AG09309 (cell line): ENCODE measurements at places on chromosomes 2 and 18.

DNA sequence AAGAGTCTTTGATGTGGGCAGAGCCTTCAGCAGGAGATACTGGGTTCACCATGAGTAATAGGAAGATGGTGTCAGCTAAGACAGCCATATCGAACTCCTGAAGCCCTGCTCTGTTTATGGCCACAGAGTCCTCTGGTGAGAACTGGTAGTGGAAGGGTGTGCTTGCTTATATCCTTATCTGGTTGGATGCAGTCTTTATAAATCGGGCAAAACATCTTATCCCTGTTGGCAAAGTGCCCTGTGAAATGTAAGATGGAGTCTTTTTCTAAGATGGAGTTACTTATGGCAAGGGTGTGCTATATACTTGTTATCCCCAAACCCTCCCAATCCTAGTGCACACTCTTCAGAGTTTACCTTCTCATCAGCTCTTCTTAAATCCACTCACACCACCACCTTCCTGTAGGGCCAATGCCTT, 190.8 kb upstream of the PARD3B start:
- DNase-seq, result no peak

DNA sequence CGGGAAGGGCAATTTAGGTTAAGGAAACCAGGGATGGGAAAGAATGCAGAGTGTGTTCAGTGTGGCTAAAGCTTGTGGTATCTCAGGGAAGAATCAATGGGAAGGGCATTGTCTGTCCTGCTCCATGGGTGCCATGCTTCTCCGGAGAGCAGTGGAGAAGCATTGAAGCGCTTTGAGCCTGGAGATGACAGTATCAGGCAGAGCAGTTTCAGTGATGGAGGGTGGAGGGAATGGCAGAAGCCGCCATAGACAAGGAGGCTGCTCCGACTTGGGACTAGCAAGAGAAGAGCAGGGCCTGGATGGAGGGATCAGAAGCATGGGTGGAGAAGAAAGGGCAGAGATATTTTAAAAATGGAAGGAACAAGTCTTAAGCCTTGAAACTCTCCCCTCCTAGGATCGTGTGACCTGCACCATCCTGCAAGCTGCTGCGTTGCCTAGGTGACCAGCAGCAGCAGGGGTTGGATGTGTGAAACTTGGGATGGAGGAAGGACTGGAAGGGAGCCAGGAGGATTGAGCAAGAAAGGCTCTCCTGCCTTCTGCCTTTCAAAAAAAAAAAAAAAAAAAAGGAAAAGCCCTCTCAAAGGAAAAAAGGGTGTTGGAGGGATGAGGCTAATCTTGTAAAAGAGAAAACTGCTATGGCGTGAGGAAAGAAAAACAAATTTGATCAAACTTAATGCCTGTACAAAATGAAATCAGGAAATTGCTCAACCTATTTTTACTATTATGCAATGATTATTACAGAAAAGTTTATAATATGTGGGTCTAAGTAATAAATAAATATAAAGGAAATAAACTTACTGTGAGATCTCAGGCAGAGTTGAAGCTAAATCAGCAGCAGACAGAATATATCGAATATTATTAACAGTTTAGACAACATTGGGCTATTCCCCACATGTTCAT, 493.8 kb upstream of the NRP2 start:
- DNase-seq, result peak; percentile 49

GRCh38 chr18:7116792-7117389, 706 bp downstream of the LAMA1 start:
- no peak for DNase-seq

DNA sequence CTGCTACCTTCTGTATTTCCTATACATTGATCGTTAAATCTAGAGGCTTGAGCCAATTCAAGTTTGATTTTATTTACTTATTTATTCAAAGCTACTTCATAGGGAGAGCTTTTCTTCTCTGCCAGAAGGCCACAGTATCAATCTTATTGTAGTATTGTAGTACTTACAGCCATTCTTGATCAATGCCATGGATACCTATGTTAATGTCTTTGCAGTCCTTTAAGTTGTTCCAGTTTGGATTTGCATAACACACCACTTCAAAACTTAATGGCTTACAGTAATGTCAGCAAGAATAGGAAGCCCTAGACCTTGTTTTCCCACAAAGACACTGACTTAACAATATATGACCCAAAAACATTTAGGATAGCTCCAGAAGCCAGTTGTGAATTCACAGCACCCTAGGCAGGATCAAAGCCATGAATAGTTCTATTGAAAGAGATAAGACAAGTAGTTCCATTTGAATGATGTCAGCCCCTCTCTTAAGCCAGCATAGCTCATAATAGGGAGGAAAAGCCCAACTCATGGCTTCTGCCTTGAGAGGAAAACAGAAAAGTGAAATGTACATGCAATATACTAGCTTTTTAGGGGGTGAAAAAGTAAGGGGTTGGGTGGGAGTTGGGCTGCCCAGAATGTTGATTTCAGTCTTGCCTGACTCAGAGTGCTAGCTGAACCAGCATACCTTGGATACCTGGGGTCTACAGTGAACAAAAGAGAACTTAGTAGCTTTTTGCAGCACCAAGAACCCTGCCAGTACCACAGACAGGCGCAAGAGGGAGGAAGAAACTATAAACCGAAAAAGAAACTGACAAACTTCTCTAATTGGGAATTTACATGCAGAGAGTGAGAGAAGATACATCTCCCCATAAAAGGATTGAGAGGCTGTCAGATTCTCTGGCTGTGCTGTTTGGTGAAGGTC, 101.4 kb downstream of the CAMKMT start:
- no peak for DNase-seq

DNA sequence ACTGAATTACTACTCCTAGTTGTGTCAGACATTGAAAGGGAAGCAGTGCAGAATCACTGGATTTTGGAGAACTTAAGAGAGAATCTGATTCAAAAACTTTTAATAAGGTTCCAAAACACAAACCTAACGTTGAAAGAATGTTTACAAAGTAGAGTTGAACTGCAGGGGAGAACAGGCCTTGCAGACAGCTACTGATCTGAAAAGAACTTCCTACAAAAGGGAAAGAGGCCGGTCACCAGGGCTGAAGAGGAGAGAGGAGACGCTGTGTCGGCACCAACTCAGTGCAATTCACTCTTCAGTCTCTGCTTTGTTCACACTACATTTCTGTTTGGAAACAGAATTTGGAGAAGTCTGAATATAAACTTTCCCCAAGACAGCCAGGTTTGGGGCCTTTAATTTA, 124.0 kb downstream of the GAREM1 start:
- no peak for DNase-seq

- DNase-seq, result no peak
Observed at GRCh38 chr2:189835855-189836558, 51.8 kb downstream of the PMS1 start.

DNA sequence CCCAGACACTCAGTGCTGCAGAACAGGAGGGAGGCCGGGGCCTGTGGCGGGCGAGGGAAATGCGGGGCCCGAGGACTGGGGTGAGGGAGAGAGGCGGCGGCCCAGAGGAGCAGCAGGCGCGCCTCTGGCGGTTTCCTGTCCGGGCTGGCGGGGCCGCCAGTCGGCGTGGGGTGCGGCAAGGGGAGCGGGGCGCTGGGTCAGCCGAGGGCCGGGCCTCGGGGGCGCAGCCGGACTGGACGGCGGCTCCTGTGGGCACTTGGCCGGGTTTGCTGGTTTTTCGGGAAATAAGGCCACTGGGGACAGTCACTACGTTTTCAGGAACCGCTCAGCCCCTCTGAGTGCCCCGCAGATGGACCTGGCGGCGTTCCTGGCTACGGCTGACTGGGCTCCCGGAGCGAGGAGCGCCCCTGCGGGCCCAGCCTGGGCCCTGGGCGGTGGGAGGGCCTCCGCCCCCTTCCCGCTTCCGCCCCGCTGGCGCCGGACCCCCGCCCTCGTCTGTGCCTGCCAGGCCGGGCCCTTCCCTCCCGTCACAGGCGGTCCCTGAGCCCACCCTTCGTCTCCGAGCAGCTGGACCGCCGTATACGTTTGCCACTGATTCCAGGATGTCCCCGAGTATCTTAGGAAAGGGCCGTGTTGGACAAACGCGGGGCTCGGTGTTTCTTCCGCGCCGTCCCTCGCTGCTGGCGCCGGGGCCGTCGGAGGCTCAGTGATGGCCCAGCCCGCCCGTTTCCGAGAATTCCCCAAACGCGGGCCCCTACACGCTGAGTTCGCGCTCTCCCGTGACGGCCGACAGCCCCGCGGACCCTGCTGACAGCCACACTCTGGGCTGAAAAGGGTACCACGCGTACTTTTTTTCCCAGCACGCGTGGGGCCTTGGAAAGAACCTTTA, 84.6 kb downstream of the FAM210A start:
- no peak for DNase-seq

- DNase-seq, result no peak
Observed at GRCh38 chr2:60554646-60555065, 1.2 kb upstream of the BCL11A start.

- DNase-seq, result no peak
Observed at GRCh38 chr2:202046572-202046971, 12.9 kb downstream of the FZD7 start.

GRCh38 chr2:177037569-177037968, 175.0 kb upstream of the HNRNPA3 start:
- DNase-seq, result no peak

- DNase-seq, result no peak
Observed at GRCh38 chr2:120690521-120690920, 45.1 kb upstream of the GLI2 start.

DNA sequence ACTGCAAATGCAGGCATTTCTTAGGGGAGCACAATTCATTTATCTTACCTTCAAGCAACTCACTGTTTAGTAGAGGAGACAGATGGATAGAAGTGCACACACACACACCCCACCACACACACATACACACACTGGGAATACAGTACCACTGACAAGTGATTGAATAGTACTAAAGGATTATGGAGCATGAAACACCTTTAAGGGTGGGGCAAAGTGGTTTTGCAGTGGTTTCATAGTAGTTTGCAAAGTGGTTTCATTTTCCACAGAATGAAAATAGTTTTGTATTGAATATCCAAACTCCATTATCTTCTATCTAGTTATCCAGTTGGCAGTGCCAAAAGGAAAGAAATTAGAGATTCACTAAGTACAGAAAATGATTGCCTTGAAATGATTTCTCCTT, 18.9 kb downstream of the KIF5C start:
- DNase-seq, result no peak

GRCh38 chr2:96685577-96686459, 43.3 kb downstream of the FER1L5 start:
- no peak for DNase-seq

GRCh38 chr18:73110307-73110706, 242.5 kb upstream of the NETO1 start:
- no peak for DNase-seq

DNA sequence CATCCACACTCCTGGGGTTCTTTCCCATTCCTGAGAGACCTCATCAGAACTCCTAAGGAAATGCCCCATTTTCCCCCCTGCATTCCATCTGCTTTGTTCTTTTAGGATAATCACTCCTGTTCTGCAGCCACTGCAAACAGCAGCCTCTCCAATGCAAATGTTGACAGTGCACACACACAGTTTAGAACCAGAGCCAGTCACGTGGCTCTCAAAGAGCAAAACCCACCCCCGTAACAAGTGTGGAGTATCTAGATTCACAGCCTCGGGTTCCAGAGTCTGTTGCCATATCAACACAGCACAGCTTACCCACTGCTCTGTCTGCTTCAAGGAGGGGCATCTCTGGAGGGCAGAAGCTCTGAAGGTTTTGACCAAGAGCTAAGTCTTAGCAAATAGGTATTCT, 180.0 kb downstream of the NAPG start:
- DNase-seq, result no peak

GRCh38 chr18:8051453-8051852, 484.3 kb downstream of the PTPRM start:
- no peak for DNase-seq

DNA sequence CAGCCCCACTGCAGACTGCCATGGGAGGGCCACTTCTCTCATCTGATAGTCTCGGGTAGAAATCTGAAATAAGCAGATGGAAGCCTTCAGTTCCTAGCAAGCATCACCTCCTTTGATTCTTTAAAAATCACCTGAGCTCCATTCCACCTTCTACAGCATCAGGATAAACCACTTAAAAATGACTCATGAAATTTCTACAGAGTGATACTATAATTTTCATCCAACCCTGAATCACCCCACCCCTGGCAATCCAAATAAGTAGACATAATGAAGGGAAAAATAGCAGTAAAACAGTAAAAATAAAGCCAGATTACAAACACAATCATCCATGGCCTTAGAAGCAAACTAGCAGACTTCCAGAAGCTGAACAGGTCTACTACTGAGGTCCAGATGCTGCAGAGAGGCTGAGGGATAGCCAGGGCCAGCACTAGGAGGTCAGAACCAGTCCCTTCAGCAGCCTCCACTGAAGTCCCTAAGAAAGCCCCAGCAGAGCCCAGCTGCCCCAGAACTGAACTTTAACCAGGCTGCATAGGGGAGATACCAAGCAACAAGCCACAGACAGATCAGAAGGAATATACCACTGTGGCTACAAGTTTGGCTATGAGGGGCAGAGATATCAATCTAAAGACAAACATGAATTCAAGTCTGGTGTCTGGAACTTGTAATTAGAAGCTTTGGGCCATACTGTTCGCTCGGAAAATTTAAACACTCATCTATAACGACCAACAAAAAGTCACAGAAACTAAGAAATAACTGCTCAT, 54.7 kb upstream of the RNU4ATAC start:
- DNase-seq, result no peak

GRCh38 chr2:184945326-184945725, 347.0 kb downstream of the ZNF804A start:
- no peak for DNase-seq

DNA sequence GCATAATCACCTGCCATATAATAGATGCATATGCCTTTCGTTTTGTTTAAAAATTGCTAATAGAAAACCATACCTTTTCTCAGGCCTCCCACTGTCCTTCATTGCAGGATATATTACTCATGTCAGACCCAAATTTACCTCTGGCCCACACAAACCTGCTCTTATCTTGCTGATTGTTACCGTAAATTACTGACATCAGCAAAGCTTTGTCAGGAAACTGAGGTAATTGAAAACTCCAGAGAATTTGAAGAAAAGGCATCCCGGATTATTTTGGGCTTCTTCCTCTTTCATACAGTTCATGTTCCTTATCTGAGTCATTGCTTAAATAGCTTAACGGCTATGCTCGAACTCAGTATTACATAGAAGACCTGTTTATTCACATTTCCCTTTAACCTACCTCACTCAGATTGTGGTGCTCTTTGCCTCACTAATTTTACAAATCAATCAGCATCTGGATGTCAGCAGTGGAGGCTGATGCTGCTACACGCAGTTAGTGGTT, 145.7 kb downstream of the ZEB2 start:
- no peak for DNase-seq

GRCh38 chr2:112217854-112218253, 37.0 kb downstream of the ZC3H8 start:
- no peak for DNase-seq

- no peak for DNase-seq
Observed at GRCh38 chr2:3246406-3246805, 131.2 kb downstream of the EIPR1 start.

- DNase-seq, result no peak
Observed at GRCh38 chr2:144366825-144367429, 153.0 kb downstream of the ZEB2 start.

DNA sequence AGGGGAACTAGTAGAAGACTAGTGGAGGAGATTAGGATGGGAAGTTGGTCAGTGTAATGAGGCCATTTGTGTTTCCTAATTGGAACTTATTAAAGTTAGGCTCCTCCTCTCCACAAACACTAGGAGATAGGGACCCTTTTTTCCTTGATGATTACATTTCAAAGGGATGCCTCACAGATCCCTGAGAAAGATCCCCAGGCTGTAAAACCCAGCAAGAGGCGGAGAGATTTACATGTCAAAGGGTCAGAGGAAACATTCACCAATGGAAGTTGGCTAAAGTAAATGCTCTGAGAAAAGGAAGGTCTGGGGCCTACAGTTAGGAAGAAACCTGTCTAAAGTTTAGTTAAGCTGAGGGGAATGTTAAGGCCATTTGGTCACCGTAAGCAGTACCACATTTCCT, 1.4 kb upstream of the CCDC85A start:
- DNase-seq, result no peak

GRCh38 chr2:643334-643733, 33.9 kb downstream of the TMEM18 start:
- DNase-seq, result no peak
